NCI-H1694 treated with DMSO at 0.1 percent for 48 hours (cell line): ENCODE measurements at places on chromosomes 13 and 19.

DNA sequence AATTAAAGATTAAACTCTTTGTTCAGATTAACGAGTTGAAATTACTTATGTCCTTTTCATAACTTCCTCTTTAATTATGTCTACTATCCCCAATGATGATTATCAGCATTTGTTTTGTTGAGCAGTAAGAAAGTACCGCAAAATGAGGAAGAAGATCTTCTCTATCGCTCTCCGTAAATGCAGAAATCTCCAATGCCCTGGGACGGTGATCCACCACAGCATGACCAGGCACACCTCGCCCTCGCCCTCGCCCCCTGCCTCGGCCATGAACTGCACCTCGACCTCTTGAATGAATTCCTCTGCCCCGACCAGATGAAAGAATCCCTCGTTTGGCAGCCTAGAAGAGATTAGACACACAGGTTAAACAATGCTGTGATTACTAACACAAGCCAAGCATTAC lies 69.1 kb downstream of the RBM26 start:
- no peak for DNase-seq

- DNase-seq, result no peak
Measured at GRCh38 chr13:72194523-72194922, 327.5 kb upstream of the DACH1 start.

DNA sequence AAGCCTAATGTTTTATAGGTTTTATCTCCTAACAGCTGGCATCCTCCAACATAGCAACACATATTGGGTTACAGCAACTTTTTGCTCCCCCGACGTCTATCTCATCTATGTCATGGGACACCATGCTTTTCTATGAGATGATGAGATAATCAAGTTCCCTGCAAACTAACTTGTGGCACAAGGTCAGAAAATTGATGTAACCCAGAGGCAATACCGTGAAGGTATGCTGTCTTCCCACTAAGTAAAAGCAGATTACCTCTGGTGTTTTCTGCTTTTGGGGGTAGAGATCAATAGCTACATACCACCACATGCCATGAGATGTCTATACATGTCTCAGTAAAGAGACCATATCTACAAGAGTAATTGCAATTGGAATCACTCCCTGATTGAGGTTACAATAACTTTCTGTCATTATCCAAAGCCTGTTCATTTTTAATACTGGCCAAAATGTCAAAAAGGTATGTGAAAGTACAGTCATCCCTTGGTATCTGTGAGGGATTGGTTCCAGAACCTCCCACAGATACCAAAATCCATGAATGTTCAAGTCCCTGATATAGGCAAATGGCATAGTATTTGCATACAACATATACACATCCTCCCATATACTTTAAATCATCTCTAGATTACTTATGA lies 131.3 kb downstream of the CYSLTR2 start:
- DNase-seq, result no peak

GRCh38 chr19:30856376-30856775 lies 484.2 kb downstream of the ZNF536 start:
- no peak for DNase-seq

GRCh38 chr19:42409477-42409876 lies 17.7 kb downstream of the LIPE start:
- no peak for DNase-seq

DNA sequence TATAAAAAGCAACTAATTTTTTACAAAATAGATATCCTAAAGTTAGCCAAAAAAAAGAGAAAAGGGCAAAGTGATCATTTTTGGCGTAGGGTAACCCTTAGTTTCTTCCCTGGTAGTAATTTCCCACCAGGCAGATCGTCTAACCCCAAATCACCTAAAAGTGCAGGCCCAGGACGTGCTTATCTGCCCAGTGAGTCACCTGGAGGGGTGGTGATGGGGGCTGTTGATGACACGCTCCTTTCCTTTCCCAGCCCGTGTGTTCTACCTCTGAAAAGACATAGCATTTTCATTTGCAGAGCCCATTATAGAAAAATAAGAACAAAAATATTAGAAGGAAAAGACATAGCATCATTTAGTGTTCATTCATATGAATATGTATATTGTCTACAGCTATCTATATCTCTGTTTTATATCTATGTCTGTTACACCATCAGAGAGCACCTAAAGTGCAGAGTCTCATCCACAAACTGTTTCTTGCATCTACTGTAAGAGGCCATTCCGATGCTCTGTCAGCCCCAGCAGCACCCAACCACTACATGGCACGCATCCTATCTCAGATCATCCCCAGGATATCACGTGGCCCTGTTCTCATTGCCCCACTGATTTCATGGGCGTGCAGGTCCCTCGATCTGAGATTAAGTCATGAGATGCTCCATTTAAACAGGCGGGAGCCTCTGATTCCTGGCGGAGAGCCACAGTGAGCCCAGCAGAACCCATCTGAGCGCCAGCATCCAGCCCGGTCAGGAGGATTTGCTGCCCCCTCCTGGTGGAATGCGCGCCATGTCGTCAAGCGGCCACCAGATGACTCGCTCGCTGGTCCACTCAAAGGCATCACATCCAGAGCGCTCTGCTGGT lies 8.5 kb upstream of the LILRB3 start:
- DNase-seq, result peak; percentile 38

- no peak for DNase-seq
Measured at GRCh38 chr13:113273851-113274590, 23.0 kb upstream of the LAMP1 start.

GRCh38 chr13:23059173-23059572 lies 121.6 kb upstream of the SGCG start:
- no peak for DNase-seq

GRCh38 chr13:50644081-50644871 lies 199.2 kb downstream of the DLEU7 start:
- DNase-seq, result no peak

- no peak for DNase-seq
Measured at GRCh38 chr19:2027361-2027760, 11.8 kb upstream of the BTBD2 start.

- DNase-seq, result no peak
Measured at GRCh38 chr13:35979361-35979951, 151.7 kb downstream of the DCLK1 start.

- no peak for DNase-seq
Measured at GRCh38 chr13:45752510-45752909, 50.4 kb downstream of the CBY2 start.

DNA sequence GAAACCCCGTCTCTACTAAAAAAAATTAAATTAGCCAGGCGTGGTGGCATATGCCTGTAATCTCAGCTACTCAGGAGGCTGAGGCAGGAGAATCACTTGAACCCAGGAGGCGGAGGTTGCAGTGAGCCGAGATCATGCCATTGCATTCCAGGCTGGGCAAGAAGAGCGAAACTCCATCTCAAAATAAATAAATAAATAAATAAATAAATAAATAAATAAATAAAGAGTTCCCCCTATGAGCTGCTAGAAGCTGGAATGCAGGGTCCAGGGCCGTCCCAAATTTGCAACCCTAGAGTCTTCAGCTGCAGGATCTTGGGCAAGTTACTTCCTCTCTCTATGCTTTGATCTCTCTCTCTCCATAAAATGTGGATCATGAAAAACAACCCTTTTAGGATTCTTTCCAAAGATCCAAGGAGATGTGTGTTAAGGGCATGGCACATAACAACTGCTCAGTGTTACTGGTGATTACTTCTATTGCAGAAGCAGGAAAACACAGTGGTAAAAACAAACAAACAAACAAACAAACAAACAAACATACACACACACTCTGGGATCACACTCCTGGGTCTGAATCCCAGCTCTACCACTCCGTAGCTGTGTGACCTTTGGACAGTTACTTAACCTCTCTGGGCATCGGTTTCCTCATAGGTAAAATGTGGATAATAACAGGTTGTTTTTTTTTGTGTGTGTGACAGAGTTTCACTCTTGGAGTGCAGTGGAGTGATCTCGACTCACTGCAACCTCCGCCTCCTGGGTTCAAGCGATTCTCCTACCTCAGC lies 78.8 kb downstream of the CACNA1A start:
- DNase-seq, result no peak

GRCh38 chr19:4032436-4032835 lies 24.9 kb downstream of the PIAS4 start:
- no peak for DNase-seq

- DNase-seq, result peak; percentile 6
Measured at GRCh38 chr13:22114630-22115311, 443.9 kb downstream of the FGF9 start.

- peak; percentile 84 for DNase-seq
Measured at GRCh38 chr13:74258961-74259360, 124.8 kb upstream of the KLF12 start.

- DNase-seq, result no peak
Measured at GRCh38 chr19:50204081-50204428, 633 bp downstream of the MYH14 start.

- no peak for DNase-seq
Measured at GRCh38 chr19:6590827-6591319, at the start of gene CD70. CD70 (minus strand) TSS chr19:6591150; CDS start chr19:6591002, 148 bp downstream.

DNA sequence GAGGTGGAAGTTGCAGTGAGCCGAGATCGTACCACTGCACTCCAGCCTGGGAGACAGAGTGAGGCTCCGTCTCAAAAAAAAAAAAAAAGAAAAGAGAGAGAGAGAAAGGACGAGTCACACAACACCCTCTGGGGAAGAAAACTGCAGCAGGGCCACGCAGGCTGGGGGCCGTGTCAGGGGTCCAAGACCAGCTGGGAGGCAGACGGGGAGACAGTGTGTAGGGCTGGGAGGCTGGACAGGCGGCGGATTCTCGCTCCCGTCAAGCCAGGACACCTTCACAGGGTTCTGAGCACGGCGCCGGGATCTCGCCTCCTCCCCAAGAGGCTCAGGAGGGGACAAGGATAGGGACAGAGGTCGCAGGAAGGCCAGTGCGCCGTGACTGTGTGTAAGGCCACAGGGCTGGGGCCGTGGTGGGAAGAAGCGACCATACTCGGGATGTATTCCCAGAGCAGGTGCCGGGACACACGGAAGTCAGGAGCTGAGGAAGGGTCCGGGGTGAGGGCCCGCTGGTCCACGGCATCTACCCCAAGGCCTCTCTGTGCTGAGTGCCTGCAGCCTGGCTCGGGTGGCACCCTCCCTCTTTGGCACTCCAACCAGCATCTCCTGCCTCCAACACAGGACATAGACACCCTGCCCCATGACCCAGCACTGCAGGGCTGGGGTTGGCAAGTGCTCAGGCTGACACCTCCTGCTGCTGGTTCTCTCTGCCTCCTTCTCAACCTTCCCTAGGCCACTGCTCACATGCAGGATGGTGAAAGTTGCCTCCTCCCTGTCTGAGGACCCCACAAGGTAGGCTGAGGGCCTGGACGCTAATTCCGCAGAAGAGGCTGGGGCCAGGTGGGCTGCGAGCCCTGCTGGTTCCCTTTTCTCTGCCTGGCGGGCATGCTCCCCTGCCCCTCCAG lies 21.2 kb downstream of the ZNF787 start:
- DNase-seq, result no peak

DNA sequence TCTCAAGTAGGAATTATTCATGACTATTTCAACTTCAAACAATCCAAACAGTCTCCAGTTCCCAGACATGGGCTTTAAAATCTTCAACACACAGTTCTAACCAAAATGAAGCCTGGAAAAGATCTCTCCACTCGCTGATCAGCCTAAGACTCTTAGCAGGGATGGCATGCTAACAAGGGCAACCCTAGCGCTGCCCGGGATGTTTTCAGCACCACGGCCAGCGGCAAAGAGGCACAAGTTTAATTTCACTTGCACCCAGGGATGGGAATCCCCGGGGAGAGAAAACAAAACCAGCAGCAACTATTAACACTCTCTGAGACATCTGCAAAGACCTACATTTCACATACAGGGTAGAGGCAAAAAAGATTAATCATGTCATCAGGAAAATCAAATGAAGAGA lies 43.0 kb downstream of the CACNA1A start:
- no peak for DNase-seq

GRCh38 chr13:60169239-60170031 lies 5.7 kb upstream of the DIAPH3 start:
- DNase-seq, result no peak

- no peak for DNase-seq
Measured at GRCh38 chr19:58304748-58305064, 471 bp upstream of the ERVK3-1 start.

DNA sequence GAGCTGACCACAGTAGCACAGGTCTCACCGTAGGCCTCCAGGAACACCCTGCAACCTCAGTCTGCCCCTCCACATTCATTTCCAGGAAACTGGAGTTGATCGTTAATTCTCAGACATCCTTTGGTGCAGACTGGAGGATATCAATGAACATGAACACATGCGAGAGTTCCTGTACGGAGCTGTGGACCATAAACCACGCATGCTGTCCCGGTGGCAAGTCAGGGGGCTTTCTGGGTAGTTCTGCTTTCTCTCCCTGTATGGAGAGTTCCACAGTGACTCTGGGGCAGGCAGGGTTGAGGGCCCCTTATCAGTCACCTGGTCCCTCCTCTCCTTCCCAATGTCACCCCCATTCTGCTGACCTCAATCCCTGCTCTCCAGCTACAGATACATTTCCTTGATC lies 55.5 kb upstream of the URI1 start:
- no peak for DNase-seq

GRCh38 chr13:110150384-110151101 lies 156.4 kb downstream of the COL4A1 start:
- DNase-seq, result no peak

DNA sequence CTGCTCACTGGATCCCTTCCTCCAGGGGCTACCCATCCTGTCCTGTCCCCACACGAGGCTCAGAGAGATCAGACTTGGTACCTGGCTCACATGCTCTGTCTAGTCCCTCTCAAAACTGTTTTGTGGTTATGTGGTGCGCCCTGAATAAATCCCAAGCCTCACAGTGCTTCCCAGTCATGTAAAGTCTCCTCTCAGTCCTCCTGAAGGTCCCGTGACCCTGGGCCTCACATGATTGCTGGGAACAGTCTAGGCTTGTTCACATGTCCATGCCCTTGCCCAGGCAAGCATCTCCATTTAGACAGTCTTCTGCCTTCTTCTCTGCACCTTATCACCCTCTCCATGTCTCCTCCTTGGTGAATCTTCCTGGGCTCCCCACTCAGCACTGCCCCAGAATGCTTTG lies 36.0 kb upstream of the POU2F2 start:
- DNase-seq, result no peak

- no peak for DNase-seq
Measured at GRCh38 chr19:32682317-32682716, 6.7 kb downstream of the RGS9BP start.

DNA sequence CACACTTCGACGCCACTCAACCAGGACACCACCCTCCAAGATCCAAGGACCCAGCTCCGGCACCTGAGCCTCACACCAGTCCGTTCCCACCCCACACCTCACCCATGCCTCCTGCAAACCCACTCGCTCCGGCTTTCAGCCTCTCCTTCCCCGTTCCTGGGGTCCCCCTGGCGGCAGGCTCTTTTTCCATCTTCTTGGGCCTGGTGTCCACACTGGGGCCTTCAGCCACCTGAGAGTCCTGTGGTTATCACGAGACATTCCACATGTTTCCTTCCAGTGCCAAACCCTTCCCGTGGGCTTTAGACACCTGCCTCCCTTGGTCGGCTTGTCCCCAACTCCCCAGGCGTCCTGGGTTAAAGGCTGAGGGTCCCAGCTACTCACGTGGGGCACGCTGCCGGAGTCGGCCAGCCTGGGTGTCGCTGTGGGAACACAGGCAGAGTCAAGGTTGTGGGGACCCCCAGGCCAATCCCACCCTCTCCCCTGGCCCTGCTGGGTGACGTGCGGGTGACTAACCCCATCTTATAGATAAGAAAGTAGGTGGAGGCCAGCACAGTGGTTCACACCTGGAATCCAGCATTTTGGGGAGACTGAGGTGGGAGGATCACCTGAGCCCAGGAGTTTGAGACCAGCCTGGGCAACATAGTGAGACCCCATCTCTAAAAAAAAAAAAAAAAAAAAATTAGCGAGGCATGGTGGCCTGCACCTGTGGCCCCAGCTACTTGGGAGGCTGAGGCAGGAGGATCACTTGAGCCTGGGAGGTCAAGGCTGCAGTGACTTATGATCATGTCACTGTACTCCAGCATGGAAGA lies 1.9 kb downstream of the JSRP1 start:
- DNase-seq, result no peak

- no peak for DNase-seq
Measured at GRCh38 chr13:42355092-42355485, 83.1 kb downstream of the AKAP11 start.
